ENCODE measurements at places on chromosomes 16 and 17.

DNA sequence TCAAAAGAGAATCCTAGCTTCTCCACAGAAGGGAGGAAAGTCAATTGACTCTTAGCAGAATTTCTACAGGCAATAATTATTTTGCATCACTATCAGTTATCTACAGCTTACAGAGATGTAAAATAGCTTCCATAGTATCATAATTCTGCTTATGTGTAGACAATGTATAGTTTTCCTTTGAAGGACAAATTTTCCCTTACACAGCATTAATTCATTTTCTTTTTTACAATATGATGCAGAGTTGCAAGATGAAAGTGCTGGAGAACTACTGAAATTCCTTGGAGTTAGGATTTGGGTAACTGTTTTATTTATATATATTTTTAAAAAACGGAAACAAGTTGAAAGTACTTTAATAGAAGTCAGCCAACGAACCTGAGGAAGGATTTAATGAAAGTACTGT, 111.0 kb upstream of the CPHXL start:
- no peak for DNase-seq

DNA sequence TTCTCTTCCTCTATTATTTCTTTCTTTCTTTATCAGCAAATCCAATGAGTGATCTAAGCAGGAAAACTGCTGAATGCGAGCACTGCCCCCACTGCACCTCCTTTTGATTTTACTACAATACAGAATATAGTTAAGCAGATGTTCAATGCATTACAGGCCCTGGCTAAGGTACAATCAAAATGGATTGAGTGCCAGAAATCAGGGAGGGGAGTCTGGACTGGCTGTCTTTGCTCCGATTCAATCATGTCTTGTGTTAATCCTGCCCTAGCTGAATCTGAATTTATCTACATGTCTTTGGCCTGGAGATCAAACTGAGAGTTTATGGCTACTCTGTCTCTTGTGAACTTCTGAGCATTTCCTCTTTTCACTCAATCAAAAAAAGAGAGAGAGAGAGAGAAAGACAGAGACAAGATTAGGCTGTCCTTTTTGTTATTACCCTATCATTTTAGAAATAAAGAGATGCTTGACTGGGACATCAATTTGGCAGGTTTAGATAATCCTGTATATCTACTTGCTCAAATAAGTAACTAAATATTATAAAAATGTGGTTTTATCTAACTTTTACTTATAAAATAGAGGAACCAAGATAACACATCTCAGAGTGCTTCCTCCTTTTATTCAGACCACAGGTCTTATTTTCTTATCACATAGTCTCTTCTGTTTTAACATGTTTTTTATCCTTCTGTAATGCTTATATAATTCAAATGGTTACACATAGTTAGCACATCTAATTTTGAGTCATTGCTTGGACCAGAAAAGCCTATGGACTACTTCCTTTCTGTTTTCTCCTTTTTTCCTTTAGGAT, 656.2 kb downstream of the KCNJ2 start:
- DNase-seq: no peak

DNA sequence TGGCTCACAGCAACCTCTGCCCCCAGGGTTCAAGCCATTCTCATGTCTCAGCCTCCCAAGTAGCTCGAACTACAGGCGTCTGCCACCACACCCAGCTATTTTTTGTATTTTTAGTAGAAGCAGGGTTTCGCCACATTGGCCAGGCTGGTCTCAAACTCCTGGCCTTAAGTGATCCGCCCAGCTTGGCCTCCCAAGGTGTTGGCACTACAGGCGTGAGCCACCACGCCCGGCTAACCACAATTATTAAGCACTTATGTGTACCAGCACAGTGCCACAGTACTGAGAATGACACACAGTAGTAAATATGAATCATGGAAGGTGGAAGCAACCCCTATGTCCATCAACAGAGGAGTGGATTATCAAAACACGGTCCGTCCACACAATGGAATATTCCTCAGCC, 49.8 kb downstream of the COTL1 start:
- no peak for DNase-seq

DNA sequence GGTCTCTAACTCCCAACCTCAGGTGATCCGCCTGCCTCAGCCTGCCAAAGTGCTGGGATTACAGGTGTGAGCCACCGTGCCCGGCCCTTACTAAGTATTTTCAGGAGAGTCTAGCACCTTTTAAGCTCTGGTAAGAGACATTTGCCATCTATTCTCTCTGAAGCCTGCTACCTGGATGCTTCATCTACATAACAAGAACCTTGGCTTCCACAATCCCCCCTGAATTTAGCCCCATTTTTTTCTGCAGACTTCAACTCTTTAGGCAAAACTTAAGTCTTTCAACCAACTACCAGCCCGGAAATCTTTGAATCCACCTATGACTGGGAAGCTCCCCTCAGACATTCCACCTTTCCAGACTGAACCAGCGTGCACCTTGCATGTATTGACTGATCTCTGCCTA, 14.0 kb upstream of the UBE2I start:
- no peak for DNase-seq

- DNase-seq: no peak
Observed at GRCh38 chr16:50263940-50264929, 2.1 kb upstream of the ADCY7 start.

- DNase-seq: no peak
Observed at GRCh38 chr16:839643-840408, 39.3 kb upstream of the GNG13 start.

DNA sequence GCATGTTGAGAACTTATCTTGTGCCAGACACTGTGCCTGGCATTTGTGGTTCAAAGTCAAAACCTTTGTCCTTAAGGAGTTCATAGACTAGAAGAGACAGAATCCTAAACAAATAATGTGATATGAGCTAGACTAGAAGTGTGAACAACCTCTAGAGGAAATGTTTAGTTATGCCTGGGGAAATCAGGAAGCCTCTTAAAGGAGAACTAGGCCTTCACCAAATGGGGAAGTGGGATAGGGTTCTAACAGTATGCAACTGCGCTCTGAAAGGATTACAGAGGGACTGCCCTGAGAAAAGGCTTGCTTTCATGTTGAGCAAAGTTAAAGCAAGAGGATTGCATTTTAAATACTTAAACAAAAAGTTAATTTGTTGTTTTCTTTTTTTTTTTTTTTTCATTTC, 4.9 kb downstream of the RUNDC1 start:
- no peak for DNase-seq

GRCh38 chr16:85862476-85863383, 36.2 kb upstream of the IRF8 start:
- no peak for DNase-seq

DNA sequence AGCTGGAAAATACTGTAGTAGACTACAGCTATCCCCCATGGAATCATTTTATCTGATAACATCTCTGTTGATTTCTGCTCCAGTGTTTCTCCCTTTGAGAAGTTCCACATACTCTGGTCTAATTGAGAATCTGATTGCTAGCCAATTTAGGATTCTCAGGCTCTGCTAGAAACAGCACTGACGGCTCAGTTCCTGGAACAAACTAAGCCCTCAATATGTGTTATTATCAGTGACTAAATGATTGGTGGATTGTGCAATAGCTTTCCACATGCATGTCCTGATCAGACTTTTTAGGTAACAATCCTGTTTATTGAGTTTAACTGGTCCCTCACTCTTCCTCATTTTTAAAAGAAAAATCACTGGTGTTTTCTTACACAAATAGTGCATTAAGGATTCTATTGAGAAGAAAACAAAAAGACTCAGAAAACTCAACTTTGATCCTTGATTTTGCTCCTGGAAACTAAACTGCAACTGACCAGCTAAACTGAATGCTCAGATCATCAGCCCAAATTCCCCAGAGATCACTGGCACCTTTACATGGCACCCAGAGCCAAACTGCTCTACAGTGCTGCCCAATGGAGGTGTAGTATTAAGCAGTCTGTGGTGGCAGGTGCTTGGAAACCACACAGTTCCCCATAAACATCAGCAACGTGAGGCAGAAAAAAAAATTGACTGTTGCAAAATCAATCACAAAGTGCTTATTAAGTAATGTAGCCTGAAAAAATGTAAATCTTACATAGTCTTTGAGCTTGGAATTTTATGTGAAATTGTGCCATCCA, 423.7 kb downstream of the TOX3 start:
- DNase-seq: no peak

GRCh38 chr16:9039210-9039609, 52.2 kb upstream of the HAPSTR1 start:
- DNase-seq: no peak

DNA sequence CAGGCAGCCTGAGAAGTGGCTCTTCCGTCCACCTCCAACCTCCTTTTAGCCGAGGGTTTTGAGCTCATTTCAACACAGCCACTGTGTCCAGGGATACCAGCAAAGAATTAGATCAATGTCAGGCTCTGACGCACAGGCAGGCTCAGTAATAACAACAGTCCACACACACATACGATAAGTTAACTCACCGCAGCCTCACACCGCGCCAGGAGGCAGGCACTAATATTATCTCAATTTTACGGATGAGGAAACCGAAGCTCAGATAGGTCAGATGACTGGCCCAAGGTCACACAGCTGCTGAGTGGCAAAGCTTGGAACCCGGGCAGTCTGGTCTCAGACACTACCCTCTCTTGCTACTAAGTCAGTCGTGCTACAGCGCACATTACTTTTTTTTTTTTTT, 22.9 kb downstream of the ABR start:
- no peak for DNase-seq
